ENCODE measurements at places on chromosomes 16 and 17. TPM values are rescaled to one million over a fixed set of nuclear protein-coding genes. Genes with fewer than 3 reads are reported as not detected.

GRCh38 chr16:53083119-53083518, 28.3 kb downstream of the CHD9 start:
- no peak for ATAC-seq

DNA sequence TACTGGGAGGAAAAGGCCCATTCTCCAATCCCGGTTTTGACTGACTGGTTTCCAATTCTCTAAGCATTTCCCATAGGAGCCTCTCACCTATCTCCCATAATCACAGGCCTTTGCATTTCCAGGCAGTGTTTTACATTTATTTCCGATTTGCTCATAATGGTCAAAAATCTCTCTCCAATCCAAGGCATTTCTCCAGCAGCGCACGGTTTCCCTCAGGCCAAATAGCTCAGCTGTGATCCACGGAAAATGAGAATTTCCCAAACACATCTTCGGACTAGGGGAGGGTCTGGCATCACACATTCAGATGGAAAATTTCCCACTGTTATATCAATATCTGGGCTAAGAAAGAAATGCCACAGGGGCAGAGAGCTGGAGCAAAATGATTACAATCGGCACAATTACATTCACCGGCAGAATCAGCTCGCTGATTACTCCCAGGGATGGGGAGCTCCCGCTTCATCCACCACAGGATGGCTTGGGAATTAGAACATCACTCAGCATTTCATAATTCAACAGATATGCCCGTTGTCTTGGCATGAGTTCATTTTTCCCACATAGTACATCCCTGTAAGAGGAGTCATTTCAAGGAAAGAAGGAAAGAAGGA, 6.7 kb downstream of the PIPOX start:
- ATAC-seq = no peak

DNA sequence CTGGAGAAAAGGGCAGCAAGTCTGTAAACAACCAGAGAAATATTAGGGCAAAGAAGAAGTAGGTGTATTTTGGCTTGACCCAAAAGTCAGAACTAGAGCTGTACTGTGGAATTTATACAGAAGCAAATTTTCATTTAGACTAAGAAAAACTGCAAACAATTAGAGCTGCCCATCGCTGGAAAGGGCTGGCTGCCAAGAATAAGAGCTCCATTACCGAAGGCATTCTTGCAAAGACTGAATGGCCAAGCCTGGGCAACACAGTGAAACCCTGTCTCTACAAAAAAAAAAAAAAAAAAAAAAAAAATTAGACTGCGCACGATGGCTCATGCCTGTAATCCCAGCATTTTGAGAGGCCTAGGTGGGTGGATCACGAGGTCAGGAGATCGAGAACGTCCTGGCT, 53.9 kb upstream of the TMC5 start:
- ATAC-seq = no peak

DNA sequence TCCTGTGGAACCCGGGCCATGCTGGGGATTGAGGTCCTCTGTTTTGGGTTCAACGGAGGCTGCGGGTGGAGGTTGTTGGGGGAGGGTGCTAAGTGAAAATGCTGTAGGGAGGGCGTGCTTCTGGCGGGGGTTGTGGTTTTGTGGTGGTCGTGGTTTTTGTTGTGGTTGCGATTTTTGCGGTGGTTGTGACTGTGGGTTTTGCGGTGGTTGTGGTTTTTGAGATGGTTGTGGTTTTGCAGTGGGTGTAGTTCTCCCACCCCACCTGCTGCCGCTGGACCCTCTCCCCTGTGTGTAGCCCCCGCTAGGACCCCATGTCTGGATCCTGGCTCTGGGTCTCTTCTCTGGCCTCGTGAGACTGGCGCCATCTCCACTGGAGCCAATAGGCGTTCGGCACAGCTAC, 4.9 kb upstream of the SSTR5 start:
- ATAC-seq = no peak

- ATAC-seq = peak; percentile 96
These were observed at the start of gene SGF29 for GRCh38 chr16:28553776-28554633. Gene SGF29 (plus strand): TSS chr16:28553920. CDS start chr16:28581070, 27,150 bp downstream.

DNA sequence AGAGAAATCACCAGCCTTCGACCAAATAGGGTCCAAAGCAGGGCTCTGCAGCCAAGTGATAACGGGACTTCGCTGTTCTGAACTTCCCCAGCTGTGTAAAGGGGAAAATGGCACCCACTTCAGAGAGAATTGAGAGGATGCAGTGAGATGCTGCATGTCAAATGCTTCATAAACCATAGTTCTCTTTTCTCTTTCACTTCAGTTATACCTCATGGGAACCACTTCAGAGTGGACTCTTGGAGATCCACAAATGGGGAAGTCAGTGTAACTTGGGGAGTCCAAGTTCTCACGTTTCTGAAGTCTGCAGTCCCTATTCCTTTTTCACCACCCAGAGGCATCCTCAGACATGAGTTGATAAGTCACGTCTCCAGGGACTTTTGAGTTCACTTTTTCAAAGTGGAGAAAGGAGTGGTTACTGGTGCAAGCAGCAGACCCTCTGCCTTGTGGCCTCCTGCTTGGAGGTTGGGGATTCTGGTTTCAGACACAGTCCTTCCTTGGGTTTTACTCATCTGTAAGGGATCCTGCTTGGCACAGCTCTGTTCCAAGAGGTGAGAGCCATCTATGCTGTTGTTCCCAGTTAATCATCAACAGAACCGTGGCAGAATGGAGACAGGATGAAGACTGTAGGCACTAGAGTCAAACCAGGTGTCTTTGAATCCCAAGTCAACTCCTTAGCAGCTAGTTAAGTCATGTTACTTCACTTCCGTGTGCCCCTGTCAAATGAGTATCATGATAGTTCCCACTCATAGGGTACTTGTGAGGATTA, 123.4 kb upstream of the NOL11 start:
- no peak for ATAC-seq

HBZ gene
- total RNA-seq = not detected

IRX3 gene
- 0.94 TPM for total RNA-seq

DNA sequence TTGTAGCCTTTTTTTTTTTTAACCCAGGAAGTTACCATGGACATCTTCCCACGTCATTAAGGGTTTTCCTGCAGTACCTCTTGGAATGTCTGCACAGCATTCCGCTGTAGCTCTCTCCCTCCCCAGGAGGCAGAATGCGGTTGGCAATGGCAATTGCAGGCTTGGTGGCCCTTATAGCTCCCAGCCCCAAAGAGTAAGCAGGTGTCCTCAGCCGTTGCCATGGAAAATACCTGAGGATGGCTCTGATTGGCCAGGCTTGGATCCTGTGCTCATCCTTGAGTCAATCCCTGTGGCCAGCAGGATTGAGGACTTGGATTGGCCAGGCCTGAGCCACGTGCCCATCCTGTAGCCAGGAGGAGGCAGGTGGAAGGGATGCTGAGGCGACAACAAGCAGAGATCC, 15.5 kb upstream of the TIMP2 start:
- ATAC-seq = no peak

COTL1 gene
- total RNA-seq = 37.8 TPM

GRCh38 chr16:58028541-58029070, 3.1 kb downstream of the MMP15 start:
- no peak for ATAC-seq

DNAAF1 gene
- not detected for total RNA-seq

CCDC78 gene
- 0.13 TPM for total RNA-seq

GRCh38 chr17:28957277-28957991, 6.1 kb upstream of the PHF12 start:
- no peak for ATAC-seq

GRCh38 chr17:72995008-72995656, 97.4 kb downstream of the SLC39A11 start:
- no peak for ATAC-seq

GRCh38 chr16:87391324-87391949, 699 bp upstream of the MAP1LC3B start:
- ATAC-seq = peak; percentile 15

DNA sequence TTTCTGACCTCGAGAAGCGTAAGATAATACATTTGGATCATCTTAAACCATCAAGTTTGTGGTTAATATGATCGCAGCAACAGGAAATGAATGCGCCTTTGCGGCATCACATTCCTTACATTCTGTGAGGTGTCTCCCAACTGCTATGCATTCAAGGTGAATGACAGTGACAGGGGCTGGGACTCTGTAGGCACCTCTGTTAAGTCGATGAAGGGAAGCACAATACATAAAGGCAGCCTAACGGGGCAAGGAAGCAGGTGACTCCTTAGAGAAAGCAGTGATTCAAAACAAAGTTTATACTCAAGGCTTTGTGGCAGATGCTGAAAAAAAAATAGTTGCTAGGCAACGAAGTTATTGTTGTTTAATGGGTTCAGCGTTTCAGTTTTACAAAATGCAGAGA, 21.6 kb upstream of the EVPL start:
- ATAC-seq = no peak

NPB gene
- not detected for total RNA-seq

DNA sequence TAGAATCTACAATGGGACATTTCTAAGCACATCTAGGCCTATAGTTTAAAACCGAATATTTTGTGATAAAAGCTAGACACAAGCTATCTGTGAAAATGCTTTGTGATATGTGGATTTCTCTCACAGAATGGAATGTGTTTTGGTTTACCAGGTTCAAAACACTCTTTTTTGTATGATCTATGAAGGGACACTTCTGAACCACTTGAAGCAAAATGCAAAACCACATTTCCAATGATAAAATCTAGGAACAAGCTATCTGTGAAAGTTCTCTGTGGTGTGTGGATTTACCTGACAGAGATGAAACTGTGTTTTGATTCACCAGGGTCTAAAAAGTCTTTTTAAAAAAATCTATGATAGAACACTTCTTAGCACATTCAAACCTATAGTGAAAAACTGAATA, 2192.4 kb downstream of the TP53TG3F start:
- ATAC-seq = no peak

ABCC11 gene
- total RNA-seq = not detected

DNA sequence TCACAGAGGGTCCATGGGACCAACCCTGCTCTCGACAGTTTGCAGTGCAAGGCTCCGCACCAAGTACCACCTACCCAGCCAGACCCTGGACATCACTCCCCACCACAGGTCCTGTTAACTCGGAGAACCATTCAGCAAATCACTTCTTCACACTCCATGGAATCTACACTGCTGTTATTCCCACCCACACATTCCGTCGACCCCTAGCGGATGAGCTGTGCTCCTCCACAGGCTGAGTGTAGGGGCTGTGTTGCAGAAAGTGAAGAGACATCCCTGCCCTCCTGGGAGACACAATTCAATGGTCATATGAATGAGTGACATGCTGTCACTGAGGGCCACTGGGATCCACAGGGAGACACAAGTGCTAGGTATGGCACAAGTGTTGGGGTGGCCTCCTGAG, 27.5 kb downstream of the MPG start:
- ATAC-seq = no peak

GPR139 gene
- not detected for total RNA-seq

GRCh38 chr17:17126131-17127110, 79.7 kb downstream of the PLD6 start:
- ATAC-seq = no peak

KRT16 gene
- 25.8 TPM for total RNA-seq

DNA sequence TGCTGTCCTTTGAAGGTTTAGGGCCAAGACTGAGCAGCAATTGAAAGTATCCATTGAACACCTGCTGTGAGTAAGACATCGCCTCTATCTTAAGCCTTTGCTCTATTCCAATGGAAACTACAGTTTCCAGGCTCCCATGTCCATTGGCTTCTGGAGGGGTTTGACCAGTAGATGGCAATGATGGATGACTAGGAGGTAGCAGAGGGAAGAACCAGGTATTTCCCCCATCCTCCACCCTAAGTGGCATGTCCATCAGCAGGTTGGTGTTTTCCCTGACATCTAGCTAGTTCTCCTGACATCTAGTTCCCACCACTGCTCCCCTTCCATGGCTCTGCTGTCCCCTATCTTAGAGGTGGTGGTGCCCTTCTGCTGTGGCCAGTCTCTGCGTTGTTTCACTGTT, 58.7 kb downstream of the CENPV start:
- ATAC-seq = no peak

DNA sequence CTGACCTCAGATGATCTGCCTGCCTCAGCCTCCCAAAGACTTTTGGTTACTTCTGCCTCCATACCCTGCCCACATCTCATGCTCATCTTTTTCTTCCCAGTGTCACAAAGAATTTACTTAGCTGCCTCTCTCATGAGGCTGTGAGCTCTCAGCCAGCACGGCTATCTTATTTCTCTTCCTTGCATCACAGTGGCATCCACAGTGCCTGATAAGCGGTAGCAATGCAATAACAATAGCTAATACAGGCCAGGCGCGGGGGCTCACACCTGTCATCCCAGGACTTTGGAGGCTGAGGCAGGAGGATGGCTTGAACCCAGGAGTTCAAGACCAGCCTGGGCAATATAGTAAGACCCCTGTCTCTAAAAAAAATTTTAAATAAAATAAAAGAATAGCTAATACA, 15.5 kb upstream of the MARVELD3 start:
- no peak for ATAC-seq

VKORC1 gene
- 119 TPM for total RNA-seq

DNA sequence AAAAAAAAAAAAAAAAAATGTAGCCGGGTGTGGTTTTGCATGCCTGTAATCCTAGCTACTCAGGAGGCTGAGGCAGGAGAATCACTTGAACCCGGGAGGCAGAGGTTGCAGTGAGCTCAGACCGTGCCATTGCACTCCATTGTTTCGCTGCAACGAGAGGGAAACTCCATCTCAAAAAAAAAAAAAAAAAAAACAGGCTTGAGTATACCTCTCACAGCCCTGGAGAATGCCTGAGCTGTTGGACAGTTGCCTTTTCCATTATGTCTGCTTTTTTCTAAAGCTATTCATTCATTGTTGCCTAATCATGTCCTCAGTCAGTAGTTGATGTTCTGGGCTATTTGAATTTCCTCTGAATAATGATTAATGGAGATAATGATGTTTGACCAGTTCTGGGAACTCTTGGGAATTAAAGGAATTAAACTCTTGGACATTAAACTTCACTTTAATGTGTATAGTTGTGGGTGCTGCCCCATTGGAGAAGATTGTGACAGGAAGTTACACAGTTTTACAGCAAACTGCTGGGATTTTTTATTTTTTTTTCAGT, 11.8 kb downstream of the HMOX2 start:
- ATAC-seq = no peak

GRCh38 chr17:564526-565065, 150.0 kb downstream of the VPS53 start:
- no peak for ATAC-seq

KCTD5 gene
- 31.1 TPM for total RNA-seq
